ENCODE measurements at places on chromosomes 13 and 19.
A peak's percentile ranks its signal among the peaks of the same experiment; 100 is the strongest.

GRCh38 chr19:4705413-4706131 lies 18.1 kb downstream of the DPP9 start:
- DNase-seq, result no peak

GRCh38 chr19:41535029-41535622 lies 40.8 kb upstream of the CEACAM21 start:
- no peak for DNase-seq

DNA sequence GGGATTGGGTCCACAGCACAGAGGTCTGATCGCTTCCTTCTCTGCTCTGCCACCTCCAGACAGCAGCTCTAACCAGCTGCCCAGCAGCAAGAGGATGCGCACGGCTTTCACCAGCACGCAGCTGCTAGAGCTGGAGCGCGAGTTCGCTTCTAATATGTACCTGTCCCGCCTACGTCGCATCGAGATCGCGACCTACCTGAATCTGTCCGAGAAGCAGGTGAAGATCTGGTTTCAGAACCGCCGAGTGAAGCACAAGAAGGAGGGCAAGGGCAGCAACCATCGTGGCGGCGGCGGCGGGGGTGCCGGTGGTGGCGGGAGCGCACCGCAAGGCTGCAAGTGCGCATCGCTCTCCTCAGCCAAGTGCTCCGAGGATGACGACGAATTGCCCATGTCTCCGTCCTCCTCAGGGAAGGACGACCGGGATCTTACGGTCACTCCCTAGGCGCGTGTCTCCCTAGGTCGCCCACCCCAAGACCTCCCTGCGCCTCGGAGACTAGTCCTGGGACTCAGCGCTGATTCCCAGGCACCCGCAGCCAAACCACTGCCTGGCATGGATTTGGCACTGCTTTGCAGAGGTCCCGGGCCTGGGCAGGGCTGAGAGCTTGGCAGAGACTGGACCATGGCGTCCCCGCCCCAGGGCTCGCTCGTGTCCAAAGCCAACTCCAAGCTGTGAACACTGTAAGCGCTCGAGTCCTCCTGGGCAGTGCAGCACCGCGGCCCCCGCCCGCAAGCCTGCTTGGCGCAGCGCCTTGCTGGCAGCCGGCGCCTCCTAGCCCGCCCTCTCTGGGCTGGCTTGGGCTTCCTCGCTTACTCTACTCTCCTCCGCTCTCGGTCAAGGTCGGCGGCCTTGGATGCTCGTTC lies 1.5 kb downstream of the GSX1 start:
- DNase-seq, result no peak

- DNase-seq, result no peak
Observed at GRCh38 chr13:107846642-107847041, 368.7 kb downstream of the LIG4 start.

GRCh38 chr19:54707962-54708361 lies 16.3 kb upstream of the KIR3DL3 start:
- no peak for DNase-seq

DNA sequence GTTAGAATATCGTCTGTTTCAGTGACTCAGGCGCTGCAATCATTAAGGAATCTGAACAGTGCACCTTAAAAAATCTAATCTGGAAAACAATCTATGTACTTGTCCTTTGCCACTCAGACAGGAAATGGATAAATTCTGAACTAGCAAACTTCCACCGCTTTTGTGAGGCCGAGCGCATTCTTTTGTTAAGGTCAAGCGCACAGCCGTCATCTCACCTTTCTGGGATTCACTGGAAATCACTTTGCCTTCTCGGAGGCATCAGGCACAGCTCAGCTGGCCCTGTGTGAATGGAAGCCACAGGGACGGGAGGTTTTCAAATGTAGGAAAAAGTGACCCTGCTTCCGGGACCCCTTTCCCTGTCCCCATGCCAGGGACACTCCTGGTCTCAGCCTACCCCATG lies 28.2 kb upstream of the SPACA7 start:
- DNase-seq, result no peak

GRCh38 chr13:86933676-86934075 lies 737.5 kb upstream of the SLITRK5 start:
- DNase-seq, result no peak

DNA sequence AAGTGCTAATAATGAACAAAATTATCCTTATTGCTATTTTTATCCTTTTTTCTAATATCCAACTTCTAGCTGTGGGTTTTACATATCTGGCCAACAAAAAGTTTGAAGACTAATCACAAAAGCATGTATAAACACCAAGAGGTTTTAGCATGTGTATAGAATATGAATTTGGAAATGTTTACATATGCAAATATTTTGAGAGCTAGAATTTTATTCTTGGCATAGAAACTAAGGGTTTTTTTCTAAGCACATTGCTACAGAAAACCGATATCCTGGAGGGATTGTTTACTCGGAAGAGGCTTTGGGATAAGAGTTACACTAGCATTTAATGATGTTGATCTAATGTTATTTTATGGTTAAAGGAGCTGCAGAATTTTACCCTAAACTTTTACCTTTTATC lies 392.1 kb downstream of the EFNB2 start:
- DNase-seq, result no peak

DNA sequence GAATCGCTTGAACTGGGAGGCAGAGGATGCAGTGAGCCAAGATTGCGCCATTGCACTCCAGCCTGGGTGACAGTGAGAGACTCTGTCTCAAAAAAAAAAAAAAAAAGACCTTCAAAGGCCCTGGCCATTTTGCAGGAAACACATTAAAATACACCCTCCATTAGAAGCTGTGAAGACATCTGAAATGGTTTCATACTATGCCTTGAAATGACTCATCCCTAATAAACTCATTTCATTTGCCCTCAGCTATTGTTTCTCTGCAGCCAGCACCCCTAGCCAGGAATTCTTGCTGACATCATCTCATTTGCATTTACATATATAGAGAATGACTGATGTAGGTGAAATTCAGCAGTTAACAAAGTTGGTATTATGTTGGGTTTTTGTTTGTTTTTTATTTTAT lies 8.7 kb downstream of the EML2 start:
- no peak for DNase-seq

DNA sequence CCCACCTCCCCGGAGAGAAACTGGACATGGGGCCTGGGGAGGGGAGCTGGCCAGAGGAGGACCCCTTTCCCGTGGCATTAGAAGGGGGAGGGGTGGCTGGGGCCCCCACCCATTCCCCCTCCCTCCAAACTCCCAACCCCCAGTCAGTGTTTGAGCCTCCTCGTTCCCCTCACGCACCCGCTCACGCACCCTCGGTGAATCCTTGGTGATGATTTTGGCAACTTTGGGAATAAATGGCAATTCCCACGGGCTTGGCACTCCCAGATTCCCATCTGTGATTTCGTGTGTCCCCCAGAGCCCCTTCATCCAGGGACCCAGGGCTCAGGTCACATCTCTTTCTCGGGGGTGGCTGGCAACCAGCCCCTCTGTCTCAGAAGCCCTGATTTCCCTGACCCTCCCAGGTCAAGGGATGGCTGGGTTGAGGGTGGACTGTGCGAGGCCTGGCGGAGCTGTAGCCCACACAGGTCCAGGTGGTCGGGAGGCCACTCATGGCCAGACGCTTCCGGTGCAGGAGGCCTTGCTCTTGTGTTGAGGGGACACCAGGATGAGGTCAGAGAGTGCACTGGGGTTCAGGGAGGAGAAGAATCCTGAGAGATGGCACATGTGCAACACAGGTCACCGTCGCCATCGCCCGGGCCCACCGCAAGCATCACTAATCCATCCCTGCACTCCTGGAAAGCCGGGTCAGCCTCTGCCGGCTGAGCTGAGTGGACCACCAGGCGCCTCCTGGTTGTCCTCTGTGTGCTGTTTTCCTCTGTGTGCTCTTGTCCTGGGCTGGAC lies 20.7 kb downstream of the EPN1 start:
- DNase-seq, result no peak

DNA sequence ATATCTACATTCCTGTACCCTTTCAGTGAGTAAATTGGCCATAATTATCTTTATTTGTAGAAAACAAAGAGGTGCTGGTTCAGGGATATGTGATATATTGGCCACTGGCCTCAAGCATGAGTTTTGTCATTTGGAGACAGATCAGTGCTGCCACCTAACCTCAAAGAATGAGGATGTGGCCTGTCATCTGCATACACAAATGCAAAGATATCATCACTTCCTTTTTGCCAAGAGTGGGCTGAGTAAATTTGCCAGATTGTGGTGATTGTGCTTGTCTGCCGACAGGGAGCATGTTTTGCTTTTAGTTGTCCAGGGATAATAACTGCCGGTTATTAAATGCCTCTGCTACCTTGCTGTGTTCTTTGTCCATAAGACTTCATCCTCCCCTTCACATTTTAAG lies 44.2 kb downstream of the WASF3 start:
- no peak for DNase-seq

DNA sequence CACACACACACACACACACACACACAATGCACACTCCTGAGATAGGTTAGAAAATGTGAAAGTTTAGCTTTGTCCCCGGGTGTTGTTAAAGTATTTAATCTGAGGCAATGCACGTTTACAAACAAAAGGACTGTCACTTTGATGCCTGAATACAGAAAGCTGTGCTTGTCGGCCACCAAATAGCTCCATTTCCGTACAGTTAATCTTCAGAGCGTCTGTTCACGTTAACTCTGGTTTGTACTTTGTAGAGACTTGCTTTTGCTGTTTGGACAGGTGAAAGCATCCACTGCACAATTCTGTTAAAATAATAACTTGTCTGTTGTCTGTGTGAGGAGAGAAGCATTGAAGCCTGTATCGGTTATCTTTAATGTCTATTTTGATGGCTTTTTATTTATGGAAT lies 267.8 kb downstream of the FGF9 start:
- DNase-seq, result no peak

GRCh38 chr13:111153977-111154332 lies 38.8 kb downstream of the ARHGEF7 start:
- peak; percentile 42 for DNase-seq

GRCh38 chr13:34749046-34749445 lies 193.0 kb upstream of the NBEA start:
- DNase-seq, result no peak

GRCh38 chr13:74324338-74324737 lies 190.1 kb upstream of the KLF12 start:
- DNase-seq, result no peak

DNA sequence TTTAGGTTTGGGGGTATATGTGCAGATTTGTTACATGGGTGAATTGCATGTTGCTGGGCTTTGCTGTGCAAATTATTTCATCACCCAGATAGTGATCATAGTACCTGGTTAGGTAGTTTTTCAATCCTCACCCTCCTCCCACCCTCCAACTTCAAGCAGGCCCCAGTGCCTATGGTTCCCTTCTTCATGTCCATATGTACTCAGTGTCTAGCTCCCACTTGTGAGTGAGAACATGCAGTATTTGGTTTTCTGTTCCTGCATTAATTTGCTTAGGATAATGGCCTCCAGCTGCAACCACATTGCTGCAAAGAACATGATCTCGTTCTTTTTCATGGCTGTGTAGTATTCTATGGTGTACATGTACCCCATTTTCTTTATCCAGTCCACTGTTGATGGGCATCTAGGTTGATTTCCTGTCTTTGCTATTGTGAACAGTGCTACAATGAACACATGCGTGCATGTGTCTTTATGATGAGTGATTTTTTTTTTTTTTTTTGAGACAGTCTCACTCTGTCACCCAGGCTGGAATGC lies 42.9 kb upstream of the POMP start:
- no peak for DNase-seq

GRCh38 chr19:2804156-2805004 lies 15.3 kb upstream of the ZNF554 start:
- DNase-seq, result no peak

All from CD4-positive, alpha-beta T cell treated with Interleukin-15 for 4 hours (primary cell).